ENCODE measurements at places on chromosomes 7 and 10. TPM values are rescaled to one million over a fixed set of nuclear protein-coding genes. Genes with fewer than 3 reads are reported as not detected.

DNA sequence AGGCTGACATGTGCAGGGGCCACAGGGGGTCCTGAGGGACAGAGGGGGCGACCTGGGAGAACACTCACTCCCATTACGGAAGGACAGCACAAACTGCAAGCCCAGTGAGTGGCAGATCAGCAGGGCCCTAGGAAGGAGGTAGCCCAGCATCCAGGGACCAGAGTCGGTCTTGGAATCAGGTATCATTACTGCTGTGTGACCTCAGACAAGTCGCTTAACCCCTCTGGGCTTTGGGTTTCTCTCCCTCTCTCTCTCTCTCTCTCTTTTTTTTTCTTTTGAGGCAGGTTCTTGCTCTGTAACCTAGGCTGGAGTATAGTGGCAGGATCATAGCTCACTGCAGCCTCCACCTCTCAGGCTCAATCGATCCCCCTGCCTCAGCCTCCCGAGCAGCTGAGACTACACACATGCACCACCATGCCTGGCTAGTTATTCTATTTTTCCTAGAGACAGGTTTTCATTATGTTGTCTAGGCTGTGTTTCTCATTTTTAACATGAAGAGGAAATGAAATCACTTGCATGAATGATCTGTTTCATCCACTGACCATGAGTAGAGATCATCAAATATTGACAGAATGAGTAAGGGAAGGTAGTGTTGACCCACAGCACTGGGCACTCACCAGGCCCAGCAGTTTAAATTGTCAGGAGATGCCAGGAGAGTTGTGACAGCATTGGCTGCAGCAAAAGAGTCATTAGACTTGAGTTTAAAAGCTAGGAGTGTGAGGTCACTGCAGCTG, 49.4 kb downstream of the BUB3 start:
- no peak for DNase-seq

- DNase-seq, result no peak
These were observed 1203.3 kb upstream of the CELF2 start for GRCh38 chr10:9814285-9814864.

DNA sequence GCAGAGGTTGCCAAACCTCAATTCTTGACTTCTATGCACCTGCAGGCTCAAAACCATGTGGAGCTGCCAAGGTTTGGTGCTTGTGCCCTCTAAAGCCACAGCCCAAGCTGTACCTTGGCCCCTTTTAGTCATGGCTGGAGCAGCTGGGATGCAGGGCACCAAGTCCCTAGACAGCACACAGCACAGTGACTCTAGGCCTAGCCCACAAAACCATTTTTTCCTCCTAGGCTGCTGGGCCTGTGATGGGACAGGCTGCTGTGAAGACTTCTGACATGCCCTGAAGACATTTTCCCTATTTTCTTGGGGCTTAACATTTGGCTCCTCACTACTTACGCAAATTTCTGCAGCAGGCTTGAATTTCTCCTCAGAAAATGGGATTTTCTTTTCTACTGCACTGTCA, 27.8 kb upstream of the LRRN3 start:
- DNase-seq, result no peak

- peak; percentile 1 for DNase-seq
These were observed 128.5 kb downstream of the ANKRD7 start for GRCh38 chr7:118352867-118353453.

- no peak for DNase-seq
These were observed 177.3 kb downstream of the NSUN6 start for GRCh38 chr10:18474118-18474455.

- DNase-seq, result no peak
These were observed 91.6 kb downstream of the FZD1 start for GRCh38 chr7:91355695-91356435.

- no peak for DNase-seq
These were observed 1434.0 kb upstream of the LRRTM3 start for GRCh38 chr10:65491799-65492198.

GRCh38 chr7:87187120-87187519, 32.4 kb downstream of the TMEM243 start:
- DNase-seq, result no peak

DNA sequence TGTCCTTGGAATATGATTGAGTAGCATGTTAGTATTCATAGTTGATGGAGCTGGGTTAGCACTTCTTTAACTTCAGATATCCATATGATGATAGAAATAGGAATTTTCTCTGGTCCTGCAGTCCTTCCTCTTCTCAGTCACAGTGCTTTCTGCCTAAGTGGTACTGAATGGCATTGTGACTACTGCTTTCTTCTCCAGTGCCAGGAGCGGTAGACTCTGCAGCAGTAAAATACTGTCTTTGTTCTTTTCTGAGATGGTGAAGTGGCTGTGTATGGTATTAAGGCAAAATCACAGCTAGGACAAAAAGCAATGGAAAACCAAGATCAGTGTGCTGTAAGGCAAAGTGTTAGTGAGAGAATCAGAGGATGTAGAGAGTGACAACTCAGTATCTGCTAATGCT, 46.6 kb downstream of the C1GALT1 start:
- DNase-seq, result no peak

Gene TSPAN13
- 32.0 TPM for polyA plus RNA-seq

Gene SPAM1
- not detected for polyA plus RNA-seq

Gene NUTM2A
- polyA plus RNA-seq, result 4.0 TPM

Gene LAMB1
- 588 TPM for polyA plus RNA-seq

Gene UPK3BL2
- 4.8 TPM for polyA plus RNA-seq

Gene LIPK
- polyA plus RNA-seq, result not detected

Gene CC2D2B
- polyA plus RNA-seq, result 1.2 TPM

Gene CH25H
- 0.16 TPM for polyA plus RNA-seq

Measured in right renal pelvis (tissue), 4 donors.